ENCODE measurements at places on chromosomes 4 and X.

GRCh38 chr4:132114885-132115284 lies 1034.2 kb upstream of the PCDH10 start:
- no peaks in the 10 kb centered on the region for H3K27me3 ChIP-seq
- no peak overlapping the region for H3K27ac ChIP-seq
- DNase-seq = no peak
- no peak overlapping the region for H3K4me3 ChIP-seq
- no peaks in the 10 kb centered on the region for H3K36me3 ChIP-seq

DNA sequence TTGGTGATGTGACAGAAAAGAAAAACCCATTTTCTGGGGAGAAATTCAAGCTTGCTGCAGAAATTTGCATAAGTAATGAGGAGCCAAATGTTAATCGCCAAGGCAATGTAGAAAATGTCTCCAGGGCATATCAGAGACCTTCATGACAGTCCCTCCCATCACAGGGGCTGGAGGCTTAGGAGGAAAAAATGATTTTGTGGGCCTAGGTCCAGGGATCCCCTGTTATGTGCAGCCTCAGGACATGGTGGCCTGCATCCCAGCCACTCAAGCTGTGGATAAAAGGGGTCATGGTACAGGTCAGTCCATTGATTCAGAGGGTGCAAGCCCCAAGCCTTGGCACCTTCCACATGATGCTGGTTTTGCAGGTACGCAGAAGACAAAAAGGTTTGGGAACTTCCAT lies 90.7 kb downstream of the TGIF2LX start:
- no peaks in the 10 kb centered on the region for H3K4me1 ChIP-seq
- no peaks in the 10 kb centered on the region for H3K27me3 ChIP-seq
- no peak overlapping the region for H3K4me3 ChIP-seq
- DNase-seq = no peak

GRCh38 chr4:1748465-1748995 lies 27.2 kb downstream of the TACC3 start:
- no peaks in the 10 kb centered on the region for H3K27me3 ChIP-seq
- peaks cover 21% of the 10 kb centered on the region for H3K36me3 ChIP-seq
- peak overlapping the region; percentile 40 for H3K4me3 ChIP-seq
- no peak overlapping the region for H3K27ac ChIP-seq

- H3K27ac ChIP-seq = no peak overlapping the region
- peak; percentile 20 for DNase-seq
- no peaks in the 10 kb centered on the region for H3K27me3 ChIP-seq
Measured at GRCh38 chr4:131091896-131092295, 1995.9 kb downstream of the C4orf33 start.

DNA sequence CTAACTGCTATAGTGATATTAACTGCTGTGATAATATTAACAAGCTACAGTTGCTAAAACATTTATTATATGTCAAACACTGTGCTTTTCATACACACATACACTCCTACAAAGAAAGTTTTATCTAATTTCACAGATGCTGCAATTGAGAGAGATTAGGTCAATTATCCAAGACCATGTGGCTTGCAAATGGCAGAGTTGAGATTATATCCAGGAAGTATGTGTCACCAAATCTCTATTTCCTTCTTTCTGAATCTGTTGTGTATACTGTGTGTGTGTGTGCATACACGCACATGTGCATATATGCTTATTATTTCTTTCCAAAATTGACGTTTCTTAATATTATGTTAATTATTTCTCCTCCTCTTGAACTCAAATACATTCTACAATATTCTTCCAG lies 775.9 kb upstream of the FTHL17 start:
- H3K27me3 ChIP-seq = no peaks in the 10 kb centered on the region
- H3K36me3 ChIP-seq = no peaks in the 10 kb centered on the region
- H3K4me1 ChIP-seq = no peaks in the 10 kb centered on the region

GRCh38 chr4:107600983-107601382 lies 119.1 kb downstream of the PAPSS1 start:
- H3K27ac ChIP-seq = no peak overlapping the region
- no peaks in the 10 kb centered on the region for H3K36me3 ChIP-seq
- no peaks in the 10 kb centered on the region for H3K27me3 ChIP-seq
- no peak overlapping the region for H3K4me3 ChIP-seq

Measured in common myeloid progenitor, CD34-positive (primary cell).